ENCODE measurements at places on chromosomes 12 and 14.

- DNase-seq = no peak
Measured at GRCh38 chr12:4530982-4531586, 7.6 kb upstream of the RAD51AP1 start.

GRCh38 chr14:37588667-37588955 is 6.4 kb downstream of the FOXA1 start:
- DNase-seq = no peak

- no peak for DNase-seq
Measured at GRCh38 chr12:63822352-63822751, 22.1 kb upstream of the SRGAP1 start.

- peak; percentile 15 for DNase-seq
Measured at GRCh38 chr12:52528641-52529143, 8.5 kb upstream of the KRT5 start.

GRCh38 chr12:57079821-57080220 is 1.2 kb upstream of the NEMP1 start:
- DNase-seq = no peak

DNA sequence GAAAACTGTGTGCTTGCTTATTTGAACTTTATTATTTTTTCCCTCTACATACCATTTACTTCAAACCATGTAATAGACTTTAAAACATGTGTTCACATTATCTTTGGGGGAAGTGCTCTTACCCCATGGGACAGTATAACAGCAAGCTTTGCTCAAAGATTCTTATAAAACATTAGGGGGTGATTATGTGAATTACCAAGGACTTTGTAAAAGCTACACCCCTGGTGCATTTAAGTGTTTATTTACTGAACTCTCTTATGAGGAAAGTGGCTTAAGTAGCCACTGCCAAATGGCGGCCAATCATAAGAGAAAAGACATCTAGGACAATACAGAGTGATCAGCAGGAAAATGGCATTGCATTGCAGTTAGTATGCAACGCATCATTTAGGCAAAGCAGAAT is 70.3 kb downstream of the CAPZA3 start:
- DNase-seq = no peak

DNA sequence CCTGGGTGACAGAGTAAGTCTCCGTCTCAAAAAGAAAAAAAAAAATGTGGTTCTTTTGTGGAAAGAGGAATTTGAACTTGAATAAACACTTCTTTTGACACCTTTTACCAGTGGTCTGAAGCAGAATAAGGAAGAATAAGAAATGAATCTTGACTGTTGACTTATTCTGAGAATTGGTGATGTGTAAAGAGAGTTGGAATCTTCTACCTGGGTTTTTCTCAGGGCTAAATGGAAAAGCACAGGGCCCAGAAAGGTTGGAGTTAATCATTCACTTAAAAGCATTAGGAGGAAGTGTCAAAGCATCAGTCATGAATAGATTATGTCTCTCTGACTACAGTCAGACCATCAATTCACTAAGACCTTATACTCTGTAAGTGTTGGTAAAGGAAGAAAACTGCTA is 13.9 kb downstream of the PNMA1 start:
- DNase-seq = no peak

GRCh38 chr12:132710043-132710404 is 618 bp upstream of the PGAM5 start:
- no peak for DNase-seq

DNA sequence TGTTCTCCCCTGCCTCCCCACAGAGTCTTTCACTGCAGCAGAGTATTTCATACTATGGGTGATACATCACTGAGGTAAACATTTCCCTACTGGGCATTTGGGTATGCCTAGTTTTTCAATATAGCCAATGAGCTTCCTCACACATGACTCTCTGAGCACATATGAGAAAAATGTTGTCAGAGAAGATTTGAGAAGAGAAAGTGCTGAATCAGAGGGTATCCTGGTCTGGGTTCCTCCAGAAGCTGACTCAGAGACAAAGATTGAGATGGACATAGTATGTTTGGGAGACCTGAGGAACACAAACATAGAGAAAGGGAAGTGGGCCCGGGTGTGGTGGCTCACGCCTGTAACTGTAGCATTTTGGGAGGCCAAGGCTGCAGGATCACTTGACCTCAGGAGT is 12.6 kb downstream of the SLC8B1 start:
- DNase-seq = no peak

- DNase-seq = peak; percentile 79
Measured at GRCh38 chr12:124655048-124655697, 87.8 kb upstream of the NCOR2 start.

- no peak for DNase-seq
Measured at GRCh38 chr12:6274231-6275221, 36.0 kb upstream of the PLEKHG6 start.

DNA sequence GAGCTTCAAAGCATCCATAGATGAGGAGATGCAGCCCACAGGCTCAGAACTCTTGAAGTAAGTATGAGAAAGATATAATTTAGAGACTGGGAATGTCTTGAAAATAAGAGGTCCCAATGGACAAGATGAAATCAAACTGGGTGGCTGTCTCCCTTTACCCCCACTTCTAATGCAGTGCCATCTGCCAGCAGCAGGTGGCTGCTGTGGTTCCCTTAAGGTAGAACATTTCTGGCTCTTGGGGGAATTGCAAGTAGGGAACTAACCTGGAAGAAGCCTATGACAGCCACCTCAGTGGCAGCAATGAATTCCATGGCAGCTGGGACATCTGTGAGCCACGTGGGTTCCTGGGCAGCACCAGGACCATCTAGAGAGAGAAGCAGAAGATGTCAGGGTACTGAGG is 648 bp downstream of the ERP27 start:
- DNase-seq = no peak

DNA sequence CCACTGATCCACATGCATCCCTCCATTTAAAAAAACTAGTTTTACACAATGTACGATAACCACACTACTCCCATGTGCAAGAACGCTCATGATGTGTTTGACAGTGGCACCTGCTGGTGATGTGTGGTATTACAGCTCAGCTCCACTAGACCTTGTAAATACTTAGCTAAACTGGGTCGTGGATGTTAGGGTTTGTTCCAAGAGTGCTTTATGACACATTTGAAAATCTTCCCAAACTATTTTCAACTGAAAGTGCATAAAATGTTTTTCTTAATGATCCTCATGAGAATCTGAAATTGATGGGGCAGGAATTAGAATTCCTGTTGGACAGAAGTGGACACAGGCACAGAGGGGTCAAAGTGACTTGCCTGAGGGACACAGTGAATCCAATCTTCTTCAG is 99.2 kb downstream of the SCARB1 start:
- DNase-seq = no peak

GRCh38 chr12:66270613-66271012 is 31.7 kb upstream of the HELB start:
- DNase-seq = no peak

GRCh38 chr12:82758749-82759330 is 72.1 kb downstream of the TMTC2 start:
- DNase-seq = no peak

DNA sequence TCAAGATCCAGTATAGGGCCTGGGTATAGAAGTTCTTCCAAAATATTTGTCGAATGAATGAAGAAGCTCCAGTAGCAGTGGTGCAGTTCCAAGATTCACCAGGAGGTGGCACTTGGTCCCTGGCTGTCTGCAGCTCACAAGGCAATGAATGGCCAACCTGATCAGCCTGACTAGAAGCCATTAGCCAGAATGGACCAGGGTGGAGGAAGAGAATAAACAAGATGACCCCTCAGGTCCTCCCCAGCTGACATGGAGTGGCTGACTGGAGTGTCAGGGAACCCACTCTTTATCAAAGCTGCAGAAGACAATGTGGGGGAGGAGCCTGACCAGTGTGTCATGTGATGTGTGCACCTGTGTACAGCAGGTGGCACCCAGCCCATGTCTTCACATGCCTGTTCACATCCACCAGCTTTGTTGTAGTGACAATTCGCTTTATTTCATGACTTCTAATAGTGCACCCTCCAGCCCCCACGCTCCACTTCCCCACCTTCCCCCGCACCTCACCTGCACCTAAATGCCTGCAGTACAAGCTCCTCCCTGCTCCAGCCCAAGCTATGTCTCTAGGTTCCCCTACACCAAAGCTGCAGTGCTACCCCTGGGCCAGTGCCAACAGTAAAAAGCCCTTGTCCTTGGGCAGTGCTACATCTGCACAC is 3.0 kb downstream of the LTBP2 start:
- DNase-seq = peak; percentile 91

- DNase-seq = no peak
Measured at GRCh38 chr12:67377021-67377420, 107.9 kb downstream of the CAND1 start.

DNA sequence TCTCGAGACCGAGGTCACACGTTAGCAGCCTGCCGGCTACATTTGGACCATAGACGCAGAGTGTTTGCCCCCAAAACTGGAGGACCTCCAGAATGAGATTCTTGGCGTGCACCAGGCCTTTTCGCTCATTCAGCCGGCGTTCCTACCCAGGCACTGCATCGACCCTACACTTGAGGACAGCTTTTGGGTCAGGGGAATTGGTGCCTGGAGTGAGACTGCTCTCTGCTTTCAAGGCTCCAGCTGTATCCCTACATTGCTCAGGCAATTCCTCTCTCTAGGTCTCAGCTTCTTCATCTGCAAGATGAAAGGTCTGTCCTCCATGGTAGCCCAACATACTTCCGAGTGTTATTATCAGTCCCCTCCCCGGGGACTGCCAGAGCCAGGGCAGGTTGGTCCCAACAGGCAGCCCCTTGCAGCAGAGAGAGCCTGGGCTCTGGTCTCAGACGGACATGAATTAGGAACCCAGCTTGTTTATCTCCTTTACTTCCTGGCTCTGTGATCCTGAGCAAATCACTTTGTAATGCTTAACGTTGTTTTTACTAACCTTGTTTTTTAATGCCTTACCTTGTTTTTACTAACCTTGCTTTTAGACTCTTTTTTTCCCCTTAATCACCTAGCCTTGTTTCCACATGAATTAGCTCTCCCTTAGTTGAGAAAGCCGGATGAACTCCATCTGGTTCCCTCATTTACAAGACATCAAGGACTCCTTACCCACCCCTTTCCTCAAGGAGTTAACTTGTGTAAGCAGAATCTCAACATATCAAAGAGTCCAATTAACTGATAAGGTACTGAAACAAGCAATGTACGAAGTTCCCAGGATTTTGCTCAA is 892 bp downstream of the TCHP start:
- peak; percentile 41 for DNase-seq

GRCh38 chr14:89787525-89787924 is 167.0 kb downstream of the EFCAB11 start:
- DNase-seq = no peak

DNA sequence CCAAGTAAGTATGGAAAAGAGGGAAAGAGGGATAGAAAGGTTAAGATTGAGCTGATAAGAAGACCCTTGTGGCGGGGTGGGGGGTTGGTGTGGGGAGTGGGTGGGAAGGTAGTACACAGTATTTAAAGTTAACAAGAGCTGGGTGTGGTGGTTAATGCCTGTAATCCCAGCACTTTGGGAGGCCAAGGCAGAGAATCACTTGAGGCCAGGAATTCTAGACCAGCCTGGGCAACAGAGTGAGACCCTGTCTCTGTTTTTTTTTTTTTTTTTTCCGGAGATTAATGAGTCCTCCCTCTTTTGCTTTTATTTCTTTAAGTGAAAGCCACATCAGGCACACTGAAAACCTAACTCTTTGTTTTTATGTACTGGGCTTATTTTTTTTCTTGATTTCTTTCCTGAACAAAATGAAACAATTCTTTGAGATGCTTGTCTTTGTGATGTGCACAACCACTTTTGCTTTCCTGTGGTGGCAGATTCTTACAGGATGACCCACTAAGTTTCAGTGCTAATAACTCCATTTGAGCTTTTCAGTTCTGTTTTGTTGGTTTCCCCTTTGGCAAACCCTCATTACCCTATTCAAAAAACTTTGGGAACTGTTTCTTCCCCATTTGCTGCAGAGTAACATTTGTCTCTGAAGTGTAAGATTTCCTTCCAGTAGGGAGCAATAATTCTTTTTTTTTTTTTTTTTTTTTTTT is 54.8 kb downstream of the WNK1 start:
- DNase-seq = no peak

GRCh38 chr14:35117112-35117511 is 4.7 kb downstream of the PPP2R3C start:
- no peak for DNase-seq

GRCh38 chr12:104010606-104011169 is 39.3 kb downstream of the GLT8D2 start:
- no peak for DNase-seq

GRCh38 chr14:33465846-33466700 is 484.8 kb downstream of the EGLN3 start:
- DNase-seq = no peak

- DNase-seq = peak; percentile 90
Measured at GRCh38 chr14:68510201-68511128, 282.4 kb downstream of the ZFP36L1 start.

GRCh38 chr12:1643905-1644533 is 15.0 kb downstream of the WNT5B start:
- DNase-seq = no peak

- peak; percentile 77 for DNase-seq
Measured at GRCh38 chr12:123115409-123116121, 35.3 kb downstream of the PITPNM2 start.

DNA sequence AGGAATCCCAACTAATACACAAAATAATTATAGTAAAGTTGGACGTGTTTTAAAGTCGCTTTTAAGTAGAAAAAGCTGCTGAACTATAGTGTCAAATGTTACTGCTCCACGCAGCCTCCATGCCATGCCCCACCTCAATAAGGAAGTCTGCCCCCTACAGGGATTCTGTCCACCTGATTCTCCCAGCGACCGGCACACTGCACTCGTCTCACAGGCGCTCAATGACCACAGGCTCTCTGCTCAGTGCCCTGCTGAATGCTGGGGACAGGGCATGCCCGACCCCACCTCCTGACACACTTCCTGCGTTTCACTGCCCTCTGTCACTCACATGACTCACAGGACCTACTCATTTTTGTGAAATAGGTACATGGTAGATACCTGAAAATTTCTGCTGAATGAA is 48.9 kb downstream of the BDKRB1 start:
- no peak for DNase-seq

DNA sequence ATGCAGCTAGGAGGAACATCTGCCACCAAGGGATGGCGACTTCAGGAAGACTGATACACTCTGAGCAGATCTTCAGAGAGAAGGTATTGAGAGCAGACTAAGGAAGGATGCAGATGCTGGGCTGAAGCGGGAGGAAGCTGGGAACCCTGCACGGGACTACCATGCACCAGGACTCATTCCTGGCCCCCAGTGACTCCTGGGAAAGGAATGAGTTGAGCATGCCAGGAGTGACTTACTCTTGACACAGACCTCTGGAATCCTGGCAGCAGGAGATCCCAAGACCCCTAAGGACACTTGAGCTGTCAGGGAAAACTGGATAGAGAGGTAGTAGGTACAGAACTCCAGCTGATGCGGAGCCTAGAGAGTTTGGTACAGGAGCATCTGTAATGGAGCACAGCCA is 336.1 kb downstream of the RPS29 start:
- no peak for DNase-seq
